ENCODE measurements at places on chromosomes 7 and 10. TPM values are rescaled to one million over a fixed set of nuclear protein-coding genes. Genes with fewer than 3 reads are reported as not detected.

GRCh38 chr10:32943854-32944661 is 14.0 kb downstream of the ITGB1 start:
- DNase-seq: no peak

The TMEM213 gene
- total RNA-seq: not detected

DNA sequence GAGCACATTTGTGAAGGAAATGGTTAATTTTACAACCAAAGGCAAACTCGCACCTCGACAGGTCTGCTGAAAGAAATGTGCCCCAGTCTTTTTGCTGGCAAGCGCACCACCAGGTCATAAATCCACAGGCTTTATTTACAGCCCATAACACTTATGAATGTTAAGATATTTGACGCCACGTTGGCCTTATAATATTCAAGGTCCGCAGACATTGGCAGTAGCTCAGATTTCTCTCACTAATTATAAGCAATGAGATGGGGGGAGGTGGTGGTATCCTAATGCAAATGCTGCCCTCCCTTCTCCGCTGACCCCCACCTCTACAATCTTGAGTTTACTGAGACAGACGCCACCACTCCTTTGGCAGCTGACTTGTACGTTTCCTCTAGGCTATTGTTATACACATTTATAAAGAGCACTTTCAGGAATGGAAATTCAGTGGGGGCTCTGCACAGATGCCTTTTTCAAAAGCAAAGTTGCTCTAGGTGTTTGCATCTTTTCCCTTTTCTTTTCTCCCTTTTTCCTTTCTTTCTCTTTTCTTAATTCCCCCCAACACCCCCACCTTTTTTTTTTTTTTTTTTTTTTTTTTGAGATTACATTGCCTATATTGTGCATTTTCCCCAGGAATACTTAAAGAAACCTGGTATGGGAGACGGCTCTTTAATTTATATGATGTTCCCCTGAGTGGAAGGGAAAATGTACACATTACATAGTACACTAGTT is 6.7 kb downstream of the TCF7L2 start:
- DNase-seq: no peak

- no peak for DNase-seq
Observed at GRCh38 chr7:102841290-102841689, 71.5 kb upstream of the LRRC17 start.

GRCh38 chr7:134948246-134948645 is 38.1 kb upstream of the AGBL3 start:
- DNase-seq: no peak

DNA sequence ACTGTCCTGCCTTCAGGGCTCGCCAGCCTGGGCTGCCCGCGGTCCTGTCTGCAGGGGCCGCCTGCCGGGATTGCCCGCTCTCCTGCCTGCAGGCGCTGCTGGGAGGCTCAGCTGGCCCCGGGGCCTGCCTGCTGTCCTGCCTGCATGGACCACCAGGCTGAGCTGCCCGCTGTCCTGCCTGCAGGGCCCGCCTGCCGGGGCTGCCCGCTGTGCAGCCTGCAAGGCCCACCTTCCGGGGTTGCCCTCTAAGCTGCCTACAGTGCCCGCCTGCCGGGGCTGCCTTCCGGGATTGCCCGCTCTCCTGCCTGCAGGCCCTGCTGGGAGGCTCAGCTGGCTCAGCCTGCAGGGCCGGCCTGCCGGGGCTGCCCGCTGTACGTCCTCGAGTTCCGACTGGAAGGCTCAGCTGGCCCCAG is 164.4 kb downstream of the GLRX3 start:
- DNase-seq: no peak

DNA sequence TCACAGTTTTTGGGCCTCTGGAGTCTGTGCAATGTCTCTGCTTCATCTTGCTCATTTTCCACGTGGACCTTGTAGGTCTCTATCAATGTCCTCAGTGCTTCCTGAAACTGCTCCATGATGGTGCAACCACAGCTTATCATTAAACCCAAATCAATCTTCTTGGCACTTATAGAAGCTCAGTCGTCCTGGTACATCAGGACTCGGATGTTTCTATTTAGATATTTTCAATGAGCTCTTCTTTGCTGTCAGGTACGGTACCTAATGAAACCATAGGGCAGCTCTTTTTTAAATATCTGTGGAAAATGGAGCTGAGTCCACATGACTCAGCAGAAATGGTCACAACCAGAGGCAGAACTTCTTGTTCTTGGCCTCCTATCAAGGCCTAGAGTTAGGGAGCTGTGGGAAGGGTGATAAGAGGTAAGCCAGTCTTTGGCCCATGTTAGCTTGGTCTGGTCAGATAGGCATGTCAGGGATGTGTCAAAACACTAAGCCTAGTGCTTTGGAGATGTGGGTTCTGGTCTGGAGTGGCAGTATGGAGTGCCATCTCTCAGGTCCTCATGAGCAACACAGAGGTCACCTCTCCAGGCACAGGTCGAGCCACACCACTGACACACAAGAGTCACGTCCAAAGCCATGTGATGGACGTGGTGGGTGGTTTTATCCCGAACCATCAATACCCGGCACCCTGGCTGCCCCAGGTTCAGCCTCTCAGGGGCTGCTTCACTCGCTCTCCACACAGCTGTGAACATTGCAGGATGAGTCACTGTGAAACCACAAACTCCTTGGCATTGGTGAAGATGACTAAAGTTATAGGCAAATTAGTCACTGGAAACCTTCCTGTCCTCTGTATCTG is 87.0 kb downstream of the TBXAS1 start:
- peak; percentile 62 for DNase-seq

The STRIP2 gene
- total RNA-seq: 0.50 TPM

- no peak for DNase-seq
Observed at GRCh38 chr10:4546500-4546899, 279.5 kb upstream of the AKR1E2 start.

- DNase-seq: no peak
Observed at GRCh38 chr7:140745266-140746058, 49.0 kb downstream of the NDUFB2 start.

The GCK gene
- 0.67 TPM for total RNA-seq
